Smooth muscle cell of trachea (primary cell): ENCODE measurements at places on chromosomes 5 and 9. TPM values are rescaled to one million over a fixed set of nuclear protein-coding genes. Genes with fewer than 3 reads are reported as not detected.

The EPB41L4A gene
- total RNA-seq = 0.29 and 0.33 TPM in 2 replicates

The HSD17B3 gene
- total RNA-seq = under 0.01 and 0.15 TPM in 2 replicates

The MYOZ3 gene
- 0.44 and 1.5 TPM in 2 replicates for total RNA-seq

The PCDHGA2 gene
- 3.3 and 6.6 TPM in 2 replicates for total RNA-seq

The CATSPER3 gene
- 0.17 TPM in 1 of 2 replicates, not detected in the other for total RNA-seq

The GDF9 gene
- total RNA-seq = 0.15 and 0.17 TPM in 2 replicates

The FBN2 gene
- 12.1 and 78.2 TPM in 2 replicates for total RNA-seq

The KLF4 gene
- 27.2 and 60.2 TPM in 2 replicates for total RNA-seq

The CARTPT gene
- not detected in 2 replicates for total RNA-seq

The WHRN gene
- total RNA-seq = 0.73 and 4.0 TPM in 2 replicates

The ANKDD1B gene
- total RNA-seq = 0.29 and 1.3 TPM in 2 replicates

The CAMK4 gene
- 3.5 and 6.4 TPM in 2 replicates for total RNA-seq

The EPB41L4B gene
- total RNA-seq = 0.15 and 0.66 TPM in 2 replicates

The CYSRT1 gene
- 0.44 and 1.7 TPM in 2 replicates for total RNA-seq

The CCDC180 gene
- total RNA-seq = 0.99 and 5.5 TPM in 2 replicates

The CA9 gene
- total RNA-seq = 2.3 and 5.8 TPM in 2 replicates

The INSL4 gene
- not detected in 2 replicates for total RNA-seq

The DOCK2 gene
- total RNA-seq = 3.1 and 12.2 TPM in 2 replicates

The DNAJC18 gene
- 10.9 and 12.4 TPM in 2 replicates for total RNA-seq

The PCDHB4 gene
- 0.15 and 0.17 TPM in 2 replicates for total RNA-seq

The CDK7 gene
- total RNA-seq = 42.2 and 61.2 TPM in 2 replicates

The SPOCK1 gene
- total RNA-seq = 36.1 and 54.9 TPM in 2 replicates

The ADAMTS13 gene
- 2.2 and 6.0 TPM in 2 replicates for total RNA-seq

The SLC1A1 gene
- total RNA-seq = 7.7 and 12.9 TPM in 2 replicates

The PRR16 gene
- 5.8 and 9.3 TPM in 2 replicates for total RNA-seq

The LPAR1 gene
- total RNA-seq = 220 and 405 TPM in 2 replicates

The ARL14EPL gene
- total RNA-seq = not detected in 2 replicates

The F2RL2 gene
- 27.6 and 42.3 TPM in 2 replicates for total RNA-seq

The SLU7 gene
- 71.1 and 85.1 TPM in 2 replicates for total RNA-seq

The SLC34A1 gene
- total RNA-seq = not detected in 2 replicates

The STPG3 gene
- total RNA-seq = 0.66 TPM in 1 of 2 replicates, not detected in the other

The GRXCR2 gene
- total RNA-seq = not detected in 2 replicates

The NEUROG1 gene
- not detected in 2 replicates for total RNA-seq

The PHF24 gene
- total RNA-seq = under 0.01 TPM in 1 of 2 replicates, not detected in the other

The SLC4A9 gene
- not detected in 2 replicates for total RNA-seq

The ZNF300 gene
- total RNA-seq = 5.1 and 14.1 TPM in 2 replicates

The LRRC70 gene
- 0.50 and 1.3 TPM in 2 replicates for total RNA-seq

The TIGD6 gene
- total RNA-seq = 8.7 and 12.9 TPM in 2 replicates

The LCP2 gene
- not detected in 2 replicates for total RNA-seq

The SQSTM1 gene
- 1,147 and 2,519 TPM in 2 replicates for total RNA-seq

The SPATA31E1 gene
- total RNA-seq = not detected in 2 replicates

The HTR1A gene
- not detected in 2 replicates for total RNA-seq

The KCNV2 gene
- not detected in 2 replicates for total RNA-seq

The C9orf153 gene
- total RNA-seq = 0.15 and 0.50 TPM in 2 replicates

The CNTNAP3 gene
- 0.15 and 0.50 TPM in 2 replicates for total RNA-seq

The FRMPD1 gene
- total RNA-seq = not detected in 2 replicates

The GARNL3 gene
- total RNA-seq = 1.3 and 5.0 TPM in 2 replicates

The QRFP gene
- not detected in 2 replicates for total RNA-seq

The SLC22A4 gene
- 2.2 and 3.0 TPM in 2 replicates for total RNA-seq

The PCAT7 gene
- total RNA-seq = 0.17 TPM in 1 of 2 replicates, not detected in the other

The IRF1 gene
- total RNA-seq = 15.3 and 23.3 TPM in 2 replicates

The IQGAP2 gene
- 6.1 and 15.1 TPM in 2 replicates for total RNA-seq

The DDX4 gene
- total RNA-seq = under 0.01 TPM in 1 of 2 replicates, not detected in the other

The SPINK7 gene
- total RNA-seq = not detected in 2 replicates

The ADRB2 gene
- total RNA-seq = 1.3 and 2.2 TPM in 2 replicates

The ADAMTS2 gene
- total RNA-seq = 50.3 and 76.6 TPM in 2 replicates

The RGS7BP gene
- total RNA-seq = not detected in 2 replicates
